Activated T-cell treated with anti-CD3 and anti-CD28 coated beads, Interleukin-2, amount 50 U/mL, for 72 hours (primary cell): ENCODE measurements at places on chromosomes 6 and 20. TPM values are rescaled to one million over a fixed set of nuclear protein-coding genes. Genes with fewer than 3 reads are reported as not detected.

GRCh38 chr6:121439475-121439874 lies 4.0 kb downstream of the GJA1 start:
- H3K27ac ChIP-seq: no peak overlapping the region
- peaks cover 40% of the 10 kb centered on the region for H3K27me3 ChIP-seq

The COL9A1 gene
- total RNA-seq: not detected

The SLC32A1 gene
- total RNA-seq: 0.12 TPM

GRCh38 chr6:162814426-162814973 lies 86.7 kb downstream of the PACRG start:
- H3K4me1 ChIP-seq: no peaks in the 10 kb centered on the region
- no peak for DNase-seq
- H3K36me3 ChIP-seq: no peaks in the 10 kb centered on the region
- H3K27ac ChIP-seq: no peak overlapping the region
- no peaks in the 10 kb centered on the region for H3K27me3 ChIP-seq
- no peak overlapping the region for H3K4me3 ChIP-seq

- H3K36me3 ChIP-seq: no peaks in the 10 kb centered on the region
- H3K27ac ChIP-seq: no peak overlapping the region
- peaks cover 6% of the 10 kb centered on the region for H3K4me1 ChIP-seq
- H3K27me3 ChIP-seq: peaks cover 78% of the 10 kb centered on the region
- DNase-seq: no peak
- no peak overlapping the region for H3K4me3 ChIP-seq
These were observed 1.0 kb downstream of the FILIP1 start for GRCh38 chr6:75492386-75493153.

The MAPK13 gene
- total RNA-seq: 50.7 TPM

- DNase-seq: no peak
- peaks cover 35% of the 10 kb centered on the region for H3K36me3 ChIP-seq
- H3K4me1 ChIP-seq: peaks cover 93% of the 10 kb centered on the region
- H3K27ac ChIP-seq: peak overlapping the region; percentile 71
These were observed 174.6 kb downstream of the GJA10 start for GRCh38 chr6:90068703-90069523.

DNA sequence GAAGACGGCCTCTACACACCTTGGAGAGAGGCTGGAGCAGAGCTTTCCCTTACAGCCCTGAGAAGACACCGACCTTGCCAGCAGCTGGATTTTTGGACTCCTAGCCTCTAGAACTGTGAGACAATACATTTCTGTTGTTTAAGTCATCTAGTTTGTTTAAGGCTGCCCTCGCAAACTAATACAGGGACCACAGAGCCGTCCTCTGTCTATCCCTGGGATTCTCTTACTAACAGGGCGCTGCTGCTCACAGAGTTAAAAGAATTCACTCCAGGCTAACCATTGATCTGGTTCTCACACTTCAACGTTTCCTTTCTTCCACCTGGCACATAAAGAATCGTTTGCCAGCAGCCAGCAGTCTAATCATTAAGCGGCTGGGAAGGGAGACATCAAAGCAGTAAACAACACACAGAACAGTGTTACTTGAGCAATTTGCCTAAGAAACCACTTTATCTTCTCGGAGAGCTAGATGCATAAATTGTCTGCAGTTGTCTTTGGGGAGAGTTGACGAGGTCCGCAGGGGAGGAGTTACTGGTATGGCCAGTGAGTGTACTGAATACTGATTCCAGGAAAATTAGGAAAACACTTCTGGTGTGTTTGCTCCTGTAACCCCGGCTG lies 103.5 kb upstream of the AKAP12 start:
- no peak overlapping the region for H3K4me3 ChIP-seq
- no peak for DNase-seq
- H3K27ac ChIP-seq: no peak overlapping the region
- peaks cover 14% of the 10 kb centered on the region for H3K27me3 ChIP-seq
- H3K4me1 ChIP-seq: no peaks in the 10 kb centered on the region

DNA sequence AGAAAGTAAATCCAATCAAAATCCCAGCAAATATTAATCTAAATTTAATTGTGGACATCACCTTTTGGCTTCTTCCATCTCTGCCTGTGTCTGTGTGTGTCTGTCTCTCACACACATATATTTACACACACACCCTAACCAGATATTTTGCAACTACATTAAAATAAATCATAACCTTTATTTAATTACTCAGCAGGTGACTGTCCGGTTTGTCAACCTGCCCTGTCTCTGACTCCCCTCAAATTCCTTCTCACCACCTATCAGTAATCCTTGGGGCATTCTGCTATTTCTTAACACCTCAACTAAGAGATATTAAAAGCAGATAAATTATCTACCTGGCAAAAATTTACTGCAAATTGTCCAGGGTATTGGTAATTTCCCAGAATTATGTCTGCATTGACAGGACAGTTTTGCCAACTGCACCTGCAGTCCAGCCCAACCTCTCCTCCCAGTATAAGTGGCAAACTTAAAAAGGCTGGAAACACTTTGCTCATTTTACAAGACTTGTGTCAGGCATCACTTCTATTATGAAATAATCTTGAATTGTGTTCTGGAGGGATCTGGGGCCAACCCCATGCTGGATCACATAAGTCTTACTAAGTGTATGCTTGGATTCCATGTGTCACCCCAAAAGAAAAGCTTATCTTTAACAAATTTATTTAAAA lies 216.1 kb downstream of the GMDS start:
- H3K4me3 ChIP-seq: no peak overlapping the region
- H3K36me3 ChIP-seq: no peaks in the 10 kb centered on the region
- no peaks in the 10 kb centered on the region for H3K27me3 ChIP-seq
- peaks cover 24% of the 10 kb centered on the region for H3K4me1 ChIP-seq

DNA sequence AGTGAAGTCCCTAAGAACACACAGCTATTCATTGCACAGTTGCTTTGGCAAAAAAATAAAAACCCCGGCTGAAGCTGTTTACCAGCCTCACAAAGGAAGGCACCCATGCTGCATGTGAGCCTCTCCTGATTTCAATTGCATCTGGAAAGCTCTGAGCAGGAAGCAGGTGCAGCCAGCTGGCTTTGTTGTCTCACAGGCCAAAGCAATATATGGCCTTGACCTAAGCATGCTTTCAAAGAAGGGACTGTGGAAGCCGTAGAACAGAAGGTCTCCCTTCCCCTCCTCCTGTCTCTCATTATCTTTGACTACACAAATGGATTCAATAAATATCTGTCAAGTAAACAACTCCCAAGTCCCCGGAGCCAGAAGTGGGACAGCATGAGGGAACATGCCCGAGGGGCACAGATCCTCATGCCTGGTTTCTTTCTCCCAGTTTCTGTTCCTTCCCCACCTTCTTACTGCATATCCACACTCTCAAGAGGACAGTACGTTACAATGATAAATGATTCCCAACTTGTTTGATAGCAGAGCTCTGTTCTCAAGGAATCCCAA lies 57.2 kb upstream of the PCSK2 start:
- no peaks in the 10 kb centered on the region for H3K27me3 ChIP-seq
- no peak overlapping the region for H3K27ac ChIP-seq
- DNase-seq: no peak
- H3K36me3 ChIP-seq: no peaks in the 10 kb centered on the region
